ENCODE measurements at places on chromosomes 12 and 14. TPM values are rescaled to one million over a fixed set of nuclear protein-coding genes. Genes with fewer than 3 reads are reported as not detected.
A peak's percentile ranks its signal among the peaks of the same experiment; 100 is the strongest.

DNA sequence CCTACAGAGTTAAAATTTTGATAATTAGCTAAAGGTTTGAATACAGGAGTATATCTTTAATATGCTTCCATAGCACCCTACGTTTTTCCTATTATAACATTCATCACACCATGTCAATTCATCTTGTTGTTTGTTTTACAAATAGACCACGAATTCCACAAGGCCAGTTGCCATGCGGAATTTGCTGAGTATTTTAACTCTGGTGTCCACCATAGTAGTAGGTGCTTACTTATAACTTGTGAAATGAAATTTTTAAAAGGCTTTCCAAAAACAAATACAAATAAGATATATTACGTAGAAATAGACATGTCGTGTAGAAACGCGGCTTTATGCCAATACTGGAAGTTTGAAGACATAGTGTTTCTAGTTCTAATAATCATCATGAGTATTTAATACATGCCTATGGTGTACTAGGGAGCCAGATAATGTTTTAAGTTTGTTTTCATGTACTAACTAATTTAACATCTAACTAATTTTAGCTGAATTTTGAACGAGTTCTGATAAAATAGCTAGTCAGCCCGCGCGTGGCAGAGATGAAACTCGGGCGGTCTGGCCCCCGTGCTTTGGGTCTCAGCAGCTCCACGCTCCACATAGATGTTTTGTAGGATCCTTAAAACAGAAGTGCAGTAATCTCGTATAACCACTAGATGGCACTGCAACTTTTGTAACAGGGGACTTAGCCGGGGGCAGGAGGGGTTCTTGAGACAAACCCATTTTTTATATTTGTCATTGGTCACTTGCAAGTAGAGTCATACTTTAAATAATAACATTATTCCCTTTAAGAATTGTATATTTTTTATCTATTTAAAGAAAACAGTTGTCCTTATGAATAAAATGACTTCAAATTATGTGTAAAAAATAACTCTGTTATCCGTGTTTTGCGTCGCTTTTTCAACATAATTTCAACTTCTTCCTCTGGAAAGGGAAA is 10.2 kb downstream of the CD69 start:
- no peak for DNase-seq

Gene IFNG-AS1
- total RNA-seq = not detected

DNA sequence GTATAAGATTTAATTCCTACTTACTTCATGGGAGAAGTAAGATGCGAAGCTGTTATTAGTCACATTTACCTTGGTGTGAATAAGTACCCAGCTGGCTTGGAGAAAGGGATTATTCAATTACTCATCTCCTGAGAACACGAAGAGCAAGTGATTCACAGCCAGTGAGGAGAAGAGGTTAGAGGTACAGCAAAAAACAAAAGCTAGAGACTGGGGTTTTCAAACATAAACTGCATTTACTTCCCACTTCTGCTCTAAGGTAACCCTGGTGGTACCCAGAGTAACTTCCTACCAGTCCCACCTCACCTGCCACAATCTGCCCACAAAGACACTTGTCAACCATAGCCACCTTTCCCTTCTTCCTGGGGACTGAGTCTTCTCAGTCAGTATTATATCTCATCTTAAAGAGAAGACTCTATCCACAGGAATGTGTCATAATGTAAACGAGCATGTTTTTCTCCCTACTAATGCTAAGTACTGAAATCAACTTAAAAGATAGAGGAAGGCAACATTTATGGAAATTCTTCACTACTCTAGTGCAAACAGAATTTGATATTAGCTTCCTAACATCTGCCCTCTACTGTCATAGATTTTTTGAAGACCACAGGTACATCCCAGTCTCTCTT is 6.0 kb upstream of the IL22 start:
- DNase-seq = peak; percentile 43

Gene DPPA3
- not detected for total RNA-seq

Data from Panc1 (cell line).